ENCODE measurements at places on chromosomes 6 and 20. TPM values are rescaled to one million over a fixed set of nuclear protein-coding genes. Genes with fewer than 3 reads are reported as not detected.

MAP3K5 gene
- 24.2 TPM for total RNA-seq

TTBK1 gene
- under 0.01 TPM for total RNA-seq

SNAI1 gene
- total RNA-seq: 0.11 TPM

IL17A gene
- total RNA-seq: not detected

ALDH5A1 gene
- 1.3 TPM for total RNA-seq

CNR1 gene
- total RNA-seq: not detected

All from uterine smooth muscle cell (primary cell).